ENCODE measurements at places on chromosomes 6 and 20.

- no peak for DNase-seq
Observed at GRCh38 chr6:128138694-128139093, 237.8 kb upstream of the THEMIS start.

- no peak for DNase-seq
Observed at GRCh38 chr6:143079325-143079640, 18.6 kb downstream of the AIG1 start.

GRCh38 chr6:30818391-30818841 lies 65.9 kb upstream of the DDR1 start:
- no peak for DNase-seq

DNA sequence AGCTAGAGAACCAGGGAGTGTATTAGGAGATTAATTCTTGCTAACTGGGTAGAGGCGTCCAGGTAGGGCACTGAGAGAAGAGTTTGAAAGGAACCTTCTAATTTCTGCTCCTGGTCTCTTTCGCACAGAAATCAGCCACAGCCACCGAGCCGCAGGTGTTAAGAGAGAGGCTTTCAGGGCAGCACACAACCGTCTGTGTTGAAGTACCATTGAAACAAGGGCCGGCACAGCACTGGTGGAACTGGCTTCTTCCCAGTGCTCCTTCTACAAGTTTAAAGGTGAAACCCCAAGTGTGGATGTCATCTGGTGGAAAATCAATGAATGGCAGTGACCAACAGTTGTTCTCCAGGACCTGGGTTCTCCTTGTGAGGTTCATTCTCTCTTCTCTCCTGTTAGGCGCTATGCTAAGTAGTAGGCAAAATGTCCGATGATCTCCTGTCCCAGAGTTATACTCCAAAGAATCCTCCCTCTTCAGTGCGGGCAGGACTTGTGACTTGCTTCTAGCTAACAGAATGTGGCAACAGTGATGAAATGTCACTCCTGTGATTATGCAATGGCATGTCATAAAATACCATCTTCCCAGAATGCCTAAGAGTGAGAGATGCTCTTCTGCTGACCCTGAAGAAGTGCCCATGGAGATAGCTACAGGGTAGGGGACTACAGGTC lies 15.0 kb upstream of the RIN2 start:
- DNase-seq: no peak

- peak; percentile 34 for DNase-seq
Observed at GRCh38 chr20:62938105-62938888, at the start of gene GID8. TSS of gene GID8 (plus strand) at chr20:62938147. CDS start at chr20:62941503, 3,356 bp downstream.

- no peak for DNase-seq
Observed at GRCh38 chr6:93219447-93219846, 199.9 kb downstream of the EPHA7 start.

All from activated T-helper 9 cell treated with anti-CD3 and anti-CD28 coated beads, Interleukin-2, amount 50 U/mL, for 16 hours (primary cell).